ENCODE measurements at places on chromosomes 1 and 21. TPM values are rescaled to one million over a fixed set of nuclear protein-coding genes. Genes with fewer than 3 reads are reported as not detected.

GPR25 gene
- 41.1 TPM for polyA plus RNA-seq

C1orf94 gene
- polyA plus RNA-seq = not detected

FCRL4 gene
- polyA plus RNA-seq = 0.06 TPM

ZMYND12 gene
- polyA plus RNA-seq = 0.39 TPM

RBM11 gene
- 2.9 TPM for polyA plus RNA-seq

TFF2 gene
- polyA plus RNA-seq = not detected

SMCP gene
- polyA plus RNA-seq = not detected

TNFSF4 gene
- 0.06 TPM for polyA plus RNA-seq

NHLH1 gene
- not detected for polyA plus RNA-seq

OR2M5 gene
- polyA plus RNA-seq = not detected

TSNAX gene
- 78.9 TPM for polyA plus RNA-seq

FAM72D gene
- not detected for polyA plus RNA-seq

CELA3A gene
- polyA plus RNA-seq = not detected

PLPPR5 gene
- not detected for polyA plus RNA-seq

RGSL1 gene
- polyA plus RNA-seq = not detected

LPAR3 gene
- not detected for polyA plus RNA-seq

Measured in IgD-negative memory B cell (primary cell).